ENCODE measurements at places on chromosomes 7 and 10.

DNA sequence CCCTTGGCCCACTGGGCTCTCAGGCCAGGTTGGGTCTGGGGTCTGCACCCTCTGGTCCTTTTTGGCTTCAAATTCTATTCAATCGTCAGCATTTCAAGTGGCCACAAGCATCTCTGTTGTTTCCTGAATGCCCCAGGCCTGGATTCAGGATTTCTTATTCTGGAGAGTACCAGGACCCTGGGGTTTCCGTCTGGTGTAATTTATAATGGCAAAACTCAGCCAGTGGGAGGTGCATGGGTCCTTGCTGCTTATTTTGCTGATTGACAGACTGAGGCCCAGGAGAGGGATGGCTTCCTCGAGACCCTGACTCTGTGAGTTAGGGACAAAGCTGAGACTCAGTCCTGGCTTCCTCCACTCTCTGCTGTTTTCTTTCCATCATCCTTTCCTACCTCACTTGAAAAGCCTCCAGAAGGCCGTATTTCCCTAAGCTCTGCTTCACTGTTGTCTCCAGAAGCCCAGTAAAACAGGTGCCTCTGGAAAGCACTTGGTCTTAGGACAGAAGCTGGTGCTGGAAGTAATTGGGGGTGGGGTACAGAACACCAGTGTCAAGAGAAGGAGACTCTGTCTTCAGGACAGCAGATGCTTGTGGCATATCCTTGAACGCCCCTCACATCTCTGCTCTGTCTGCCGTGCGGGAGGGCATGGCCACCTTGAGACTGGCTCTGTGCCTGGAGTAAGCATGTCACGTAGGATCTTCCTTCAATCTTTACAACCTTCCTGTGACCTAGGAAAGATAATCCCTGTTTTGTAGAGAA, 39.4 kb upstream of the SH2D4B start:
- no peak for DNase-seq

GRCh38 chr7:83648464-83649241, at the start of gene SEMA3E:
Gene SEMA3E (minus strand): TSS chr7:83649139.
- no peak for DNase-seq

- no peak for DNase-seq
Observed at GRCh38 chr10:96622013-96622787, 35.4 kb upstream of the TM9SF3 start.

- DNase-seq: no peak
Observed at GRCh38 chr7:22660732-22661131, 66.3 kb upstream of the IL6 start.

DNA sequence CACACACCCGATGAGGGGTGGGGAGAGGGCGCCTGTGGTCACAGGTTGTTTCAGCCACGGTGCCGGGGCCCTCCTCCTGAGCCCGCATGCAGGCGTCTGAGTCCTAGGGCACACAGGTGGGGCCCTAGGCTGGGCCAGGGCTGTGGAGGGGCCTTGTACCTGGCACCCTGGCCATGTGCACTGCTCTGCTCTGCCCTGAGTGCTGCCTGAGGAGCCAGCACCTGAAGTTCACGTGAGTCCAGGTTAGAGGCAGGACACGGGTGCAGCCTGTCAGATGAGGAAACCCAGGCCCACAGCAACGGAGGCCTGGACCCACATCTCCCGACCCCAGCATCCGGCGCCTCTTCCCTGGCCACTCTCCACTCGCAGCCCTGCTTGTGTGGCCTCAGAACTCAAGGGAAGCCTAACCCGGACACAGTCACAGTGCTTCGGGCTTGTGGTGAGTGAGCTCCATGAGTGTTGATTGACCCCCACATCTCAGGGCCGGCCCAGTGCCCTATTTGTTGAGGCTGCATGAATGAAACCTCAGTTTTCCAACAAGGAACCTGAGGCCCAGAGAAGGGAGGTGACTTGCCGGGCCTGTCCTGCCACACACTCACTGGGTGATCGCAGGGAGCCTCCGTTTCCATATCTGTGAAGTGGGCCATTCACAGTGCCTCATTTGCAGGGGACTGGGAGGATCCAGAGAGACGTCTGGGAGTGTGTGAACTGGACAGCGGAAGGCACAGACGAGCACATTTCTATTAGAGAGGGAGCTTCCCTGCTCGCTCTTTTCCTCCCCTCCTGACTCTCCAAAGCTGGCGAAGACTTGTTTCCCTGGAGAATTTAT, 39.6 kb downstream of the PPIF start:
- peak; percentile 16 for DNase-seq

DNA sequence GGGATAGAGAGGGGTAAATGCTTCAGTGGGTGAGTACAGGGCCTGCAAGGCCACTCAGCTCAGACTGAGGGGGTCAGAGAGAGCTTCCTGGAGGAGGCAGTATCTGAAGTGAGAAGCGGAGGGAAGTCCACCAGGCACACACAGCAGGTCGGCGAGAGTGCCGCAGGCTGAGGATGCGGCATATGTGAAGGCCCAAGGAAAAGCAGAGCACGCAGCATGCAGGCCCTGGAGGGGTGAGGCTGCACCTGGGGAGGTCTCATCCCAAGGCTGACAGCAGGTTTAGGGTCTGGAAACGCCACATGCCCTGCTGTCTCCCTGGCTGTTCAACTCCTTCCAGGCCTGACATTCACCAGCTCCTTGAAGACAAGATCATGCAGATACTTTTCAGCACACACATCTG, 40.4 kb upstream of the PSAP start:
- DNase-seq: no peak

- no peak for DNase-seq
Observed at GRCh38 chr10:31321396-31321941, 2.5 kb downstream of the ZEB1 start.

DNA sequence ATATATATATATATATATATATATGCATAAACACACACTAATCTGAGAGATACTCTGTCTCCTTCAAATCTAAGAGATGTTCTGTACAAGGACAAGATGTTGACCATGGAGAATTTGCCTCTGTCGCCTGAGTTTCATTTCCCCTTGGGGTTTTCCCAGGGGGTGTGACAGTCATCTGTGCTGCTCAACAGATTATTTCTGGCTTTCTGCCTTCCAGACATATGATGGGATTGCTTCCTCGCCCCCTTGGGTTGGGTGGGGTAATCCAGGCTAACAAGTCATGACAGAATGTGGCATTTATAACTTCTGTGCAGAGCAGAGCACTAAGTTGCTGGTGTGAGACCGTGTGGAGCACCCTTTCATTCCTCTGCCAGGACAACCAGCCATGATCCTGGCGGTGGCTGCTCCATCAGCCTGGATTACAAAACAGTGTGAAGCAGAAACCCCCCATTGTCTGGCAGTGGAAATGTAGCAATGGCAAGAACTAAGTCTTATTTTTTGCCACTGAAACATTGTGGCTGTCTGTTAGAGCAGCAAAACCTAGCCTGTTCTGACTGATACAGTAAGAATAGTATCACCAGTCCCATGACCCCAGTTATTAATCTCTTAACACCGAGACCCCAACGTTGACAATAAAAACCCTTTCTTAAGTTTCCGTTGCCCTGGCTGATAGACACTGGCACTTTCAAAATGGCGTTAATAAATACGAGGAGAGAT, 13.7 kb upstream of the USP6NL start:
- no peak for DNase-seq

DNA sequence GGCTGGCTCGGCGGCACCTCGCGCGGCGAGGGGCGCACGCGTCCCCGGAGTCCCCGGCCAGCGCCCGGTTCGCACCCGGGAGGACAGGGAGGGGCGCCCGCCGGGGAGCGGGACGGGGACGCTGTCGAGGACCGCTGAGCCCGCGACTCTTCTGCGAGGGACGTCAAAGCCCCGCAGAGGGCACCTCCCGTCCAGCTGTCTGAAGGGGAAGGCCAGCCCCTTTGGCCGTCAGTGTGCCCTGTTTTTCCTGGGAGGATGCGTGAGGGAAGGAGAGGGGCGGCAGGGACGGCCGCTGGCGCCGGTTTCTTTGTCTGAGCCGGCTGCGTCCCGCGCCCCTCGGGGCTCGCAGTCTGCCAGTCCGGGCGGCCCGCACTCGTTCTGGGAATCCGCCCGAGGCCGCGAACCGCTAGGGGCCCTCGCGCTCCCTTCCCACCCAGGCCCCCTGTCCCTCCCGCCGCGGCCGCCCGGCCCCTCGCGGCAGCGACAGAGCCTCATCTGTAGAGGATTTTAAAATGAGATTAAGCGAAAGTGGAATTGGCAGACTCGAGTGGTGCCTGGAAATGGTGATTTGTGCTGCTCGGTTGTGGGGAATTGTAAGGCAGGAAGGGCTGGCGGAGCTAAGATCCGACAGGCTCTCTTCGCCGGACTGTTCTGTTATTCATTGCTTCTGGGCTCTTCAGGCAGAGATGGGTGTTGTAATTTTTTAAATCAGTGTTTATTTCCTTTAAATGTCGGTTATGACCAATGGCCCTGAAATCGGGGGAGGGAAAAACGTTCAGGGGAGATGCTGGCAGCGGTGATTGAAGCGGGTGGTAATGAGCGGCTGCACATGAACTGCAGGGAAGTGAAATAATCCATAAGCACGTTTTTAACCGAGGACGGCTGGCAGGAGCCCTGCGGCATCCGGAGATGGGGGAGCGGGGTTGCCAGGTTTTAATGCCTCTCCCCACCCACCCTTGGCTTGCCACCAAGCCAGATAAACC, 618 bp upstream of the RELN start:
- DNase-seq: peak; percentile 20

- no peak for DNase-seq
Observed at GRCh38 chr7:81140252-81140651, 221.4 kb upstream of the SEMA3C start.

DNA sequence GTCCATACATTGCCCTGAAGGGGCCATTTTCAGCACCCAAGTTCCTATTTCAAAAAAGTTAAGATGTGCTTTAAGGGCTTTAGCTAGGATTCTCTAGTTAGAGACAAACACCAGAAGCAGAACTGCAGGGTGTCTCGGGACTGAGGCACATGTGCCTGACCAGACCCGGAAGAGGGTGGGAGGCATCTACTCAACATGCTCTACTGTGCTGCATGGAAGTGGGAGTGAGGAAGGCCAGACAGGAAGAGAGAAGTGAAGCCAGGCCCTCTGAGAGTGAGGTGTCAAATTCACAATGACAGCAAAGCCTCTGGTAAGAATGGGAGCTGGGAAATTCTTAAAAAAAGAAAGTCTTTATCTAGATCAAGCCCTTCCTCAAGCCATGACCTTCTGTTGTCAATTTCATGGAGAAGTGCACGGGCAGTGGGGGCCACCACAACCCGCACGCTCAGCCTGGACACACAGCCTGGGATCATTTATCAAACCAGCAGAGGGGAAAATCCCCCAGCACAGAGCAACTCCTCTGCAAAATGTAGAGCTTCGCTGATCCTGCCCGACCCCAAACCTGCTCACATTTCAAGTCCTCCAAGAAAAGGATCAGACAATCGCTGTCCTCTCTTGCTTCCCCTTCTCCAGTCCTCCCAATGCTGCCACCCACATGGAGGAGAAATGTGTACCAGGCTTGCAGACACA, 38.7 kb downstream of the PLXNA4 start:
- no peak for DNase-seq

GRCh38 chr10:63929831-63930467, 408.7 kb downstream of the REEP3 start:
- DNase-seq: no peak

DNA sequence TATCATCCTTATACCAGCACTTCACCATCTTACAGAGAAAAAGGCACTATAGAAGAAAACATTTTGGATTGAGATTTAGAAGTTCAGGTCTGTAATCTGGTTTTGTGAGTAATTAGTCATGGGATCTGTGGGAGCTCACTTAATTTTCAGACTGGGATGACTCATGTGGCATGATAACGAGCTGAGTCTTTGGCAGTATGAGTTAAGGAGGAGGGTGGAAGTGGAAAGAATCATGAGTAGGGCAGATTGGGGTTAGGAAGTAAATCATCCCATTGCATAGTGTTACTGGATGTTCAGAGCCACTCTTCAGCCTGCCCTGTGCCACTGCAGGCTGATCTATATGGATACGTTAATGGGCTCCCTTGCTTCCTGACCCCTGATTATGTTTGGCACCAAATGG, 64.9 kb downstream of the ZNF92 start:
- DNase-seq: no peak

- DNase-seq: no peak
Observed at GRCh38 chr10:128463991-128464760, 338.0 kb upstream of the MKI67 start.

DNA sequence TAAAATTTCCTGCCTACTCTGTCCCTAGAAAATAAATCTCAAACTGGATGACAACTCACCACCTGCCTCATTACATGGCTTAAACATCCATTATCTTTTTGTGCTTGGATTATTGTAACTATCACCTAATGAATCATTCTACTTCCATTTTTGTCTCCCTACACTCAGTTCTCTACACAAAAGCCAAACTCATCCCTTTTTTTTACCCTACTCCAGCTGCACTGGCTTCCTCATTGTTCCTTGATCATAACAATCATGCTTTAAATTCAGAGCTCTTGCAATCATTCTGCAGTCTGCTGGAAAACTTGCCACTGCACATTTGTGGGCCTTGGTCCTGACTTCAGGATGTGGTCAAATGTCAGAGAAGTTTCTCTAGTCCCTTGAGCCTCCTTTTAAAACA, 280.0 kb downstream of the DGKB start:
- no peak for DNase-seq

DNA sequence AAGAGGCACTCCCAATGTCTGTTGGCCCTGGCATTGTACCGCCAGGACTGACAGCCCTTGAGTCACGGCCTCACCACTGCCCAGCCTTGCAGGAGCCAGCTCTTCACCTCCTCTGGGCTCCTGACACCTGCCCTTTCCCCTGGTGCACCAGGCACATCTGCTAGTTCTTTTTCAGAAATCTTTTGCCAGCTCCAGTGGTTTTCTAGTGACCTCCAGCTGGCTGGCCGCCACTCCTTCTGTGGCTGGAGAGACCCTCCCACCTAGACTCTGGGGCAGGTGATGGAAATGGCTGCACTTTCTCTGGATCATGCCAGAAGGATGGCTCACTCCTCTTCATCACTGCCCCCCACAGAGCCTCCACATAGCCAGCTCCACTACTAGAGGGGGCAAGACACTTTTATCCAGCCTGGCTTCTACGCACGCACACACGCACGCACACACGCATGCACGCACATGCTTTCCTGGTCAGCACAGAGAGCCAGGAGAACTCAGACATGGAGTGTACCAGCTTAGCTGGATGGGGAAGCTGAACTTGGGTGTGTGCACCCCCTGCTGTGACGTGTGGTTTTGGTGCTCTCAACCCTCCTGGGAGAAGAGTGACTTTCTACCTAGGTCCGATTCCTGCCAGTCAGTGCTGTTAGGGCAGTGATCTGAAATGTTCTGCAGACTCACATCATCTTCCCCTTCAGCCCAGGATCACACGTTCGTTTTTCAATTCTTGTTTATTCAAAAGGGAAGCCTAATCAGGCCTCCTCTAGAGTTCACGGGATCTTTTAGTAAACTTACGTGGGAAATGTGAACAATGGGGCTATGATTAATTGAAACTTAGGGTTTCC, 222.0 kb downstream of the PRPF18 start:
- DNase-seq: no peak

DNA sequence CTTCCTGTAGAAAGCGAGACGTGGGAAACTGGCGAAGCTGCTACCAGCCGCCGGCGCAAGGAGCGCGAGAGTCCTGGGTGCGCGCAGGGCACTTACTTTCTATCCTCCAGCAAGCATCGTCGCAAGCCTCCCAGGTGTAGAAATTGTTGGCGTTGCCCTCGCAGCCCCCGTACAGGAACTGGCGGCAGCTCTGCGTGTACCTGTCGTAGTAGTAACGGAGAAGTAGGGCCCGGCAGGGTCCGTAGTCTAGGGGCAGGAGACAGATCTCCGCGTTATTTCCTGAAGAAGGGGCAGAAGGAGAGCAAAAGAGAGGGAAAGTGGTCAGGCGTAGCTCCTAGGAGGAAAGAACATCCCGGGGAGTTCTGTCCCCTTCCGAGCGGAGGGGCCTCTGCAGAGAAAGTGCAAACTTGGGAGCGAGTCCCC, 501 bp downstream of the TFPI2 start:
- DNase-seq: no peak

GRCh38 chr10:49352323-49352722, 43.6 kb downstream of the DRGX start:
- DNase-seq: no peak
